ENCODE measurements at places on chromosomes 6 and 20.

GRCh38 chr6:14876778-14877613 is 368.9 kb upstream of the JARID2 start:
- DNase-seq: peak; percentile 61

- no peak for DNase-seq
These were observed 11.8 kb upstream of the GNRH2 start for GRCh38 chr20:3031524-3032147.

DNA sequence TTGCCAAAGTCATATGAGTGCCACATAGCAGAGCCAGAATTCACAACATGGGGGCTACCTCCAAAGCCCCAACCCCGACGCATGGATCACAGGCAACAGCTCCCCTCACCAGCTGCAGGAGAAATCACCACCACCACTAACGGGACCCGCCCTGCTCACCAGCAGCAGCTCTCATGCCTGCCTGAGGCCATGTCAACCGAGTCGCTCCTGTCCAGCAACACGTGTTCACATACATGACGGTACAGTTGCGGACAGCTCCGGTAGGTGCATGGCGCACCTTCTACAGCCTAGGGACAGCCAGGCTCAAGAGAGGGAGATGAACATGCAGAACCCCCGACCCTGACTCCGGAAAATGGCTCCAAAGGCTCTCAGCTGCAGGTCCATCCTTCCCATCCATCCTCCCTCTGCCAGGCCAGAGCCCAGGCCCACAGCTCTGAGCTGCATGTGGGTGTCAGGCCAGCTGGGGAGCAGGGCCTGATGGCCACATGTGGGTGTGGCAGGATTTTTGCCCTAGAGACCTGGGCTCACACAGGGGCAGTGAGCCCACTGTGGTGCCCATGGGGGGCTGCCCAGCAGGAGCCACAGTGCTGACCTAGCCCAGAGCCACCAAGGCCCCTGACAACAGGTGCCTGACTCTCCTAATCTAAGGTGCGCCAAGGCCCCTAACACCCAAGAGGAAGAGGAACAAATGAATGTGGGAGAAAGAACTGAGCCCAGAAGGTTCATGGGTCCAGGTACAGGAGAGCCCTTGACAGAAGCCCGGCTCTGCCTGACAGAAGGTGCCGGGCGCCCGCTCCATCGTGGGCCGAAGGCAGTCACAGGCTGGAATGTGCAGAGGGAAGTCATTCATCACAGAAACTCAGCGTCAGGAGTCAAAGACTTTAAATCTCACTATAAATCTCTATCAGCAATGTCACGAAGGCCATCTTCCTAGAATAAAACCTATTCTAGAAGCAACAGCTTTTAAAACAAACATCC is 10.5 kb downstream of the RPS6KA2 start:
- DNase-seq: no peak

DNA sequence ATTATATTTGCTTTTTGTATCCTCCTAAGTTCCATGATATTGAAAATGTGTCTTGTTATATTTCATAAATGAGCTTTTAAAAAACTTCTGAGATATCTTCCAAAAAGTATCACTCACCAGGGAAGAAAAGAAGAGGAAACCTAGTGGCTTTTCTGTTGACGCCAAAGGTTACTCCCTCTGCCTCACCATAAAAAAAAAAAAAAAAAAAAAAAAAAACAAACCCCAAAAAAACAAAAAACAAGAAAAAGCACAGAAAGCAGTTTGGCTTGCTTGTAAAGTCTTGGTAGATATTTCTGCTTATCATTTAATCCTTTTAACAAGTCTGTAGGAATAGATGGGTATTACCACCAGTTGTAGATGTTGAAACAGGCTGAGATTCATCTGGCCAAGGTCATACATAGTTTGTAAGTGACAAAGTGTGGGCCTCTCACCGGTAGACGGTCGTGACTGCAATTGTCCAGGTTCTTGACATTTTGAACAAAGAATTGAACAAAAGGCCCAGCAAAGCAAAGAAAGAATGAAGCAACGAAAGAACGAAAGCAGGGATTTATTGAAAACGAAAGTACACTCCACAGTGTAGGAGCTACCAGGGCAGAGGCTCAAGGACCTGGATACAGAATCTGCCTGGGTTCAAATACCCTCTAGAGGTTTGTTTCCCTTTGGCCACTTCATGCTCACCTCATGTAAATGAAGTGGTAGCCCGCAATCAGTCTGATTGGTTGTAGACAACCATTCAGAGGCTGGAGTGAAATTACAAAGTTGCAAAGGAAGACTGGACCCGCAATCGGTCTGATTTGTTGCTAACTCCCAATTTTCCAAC is 11.6 kb upstream of the ELOVL5 start:
- no peak for DNase-seq

DNA sequence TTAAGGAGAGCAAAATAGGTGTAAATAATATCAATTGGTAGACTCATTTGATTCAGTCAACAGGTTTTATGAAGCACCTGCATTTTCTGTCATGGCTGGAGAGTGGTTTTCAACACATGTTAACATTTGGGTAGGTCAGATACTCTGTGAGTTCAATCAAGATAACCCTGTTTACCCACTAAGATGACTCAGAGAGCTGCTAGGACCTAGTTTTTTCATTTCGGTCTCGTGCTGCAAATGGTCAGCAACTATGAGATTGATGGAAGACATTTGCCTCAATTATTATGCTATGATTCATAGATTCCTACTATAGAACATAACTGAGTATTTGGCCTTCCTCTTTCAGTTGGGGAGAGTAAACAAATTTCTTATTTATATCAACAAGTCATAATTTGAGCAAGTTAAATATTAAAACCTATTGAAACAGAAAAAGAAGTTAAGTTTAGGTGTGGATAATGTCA is 391.4 kb upstream of the CITED2 start:
- DNase-seq: no peak

DNA sequence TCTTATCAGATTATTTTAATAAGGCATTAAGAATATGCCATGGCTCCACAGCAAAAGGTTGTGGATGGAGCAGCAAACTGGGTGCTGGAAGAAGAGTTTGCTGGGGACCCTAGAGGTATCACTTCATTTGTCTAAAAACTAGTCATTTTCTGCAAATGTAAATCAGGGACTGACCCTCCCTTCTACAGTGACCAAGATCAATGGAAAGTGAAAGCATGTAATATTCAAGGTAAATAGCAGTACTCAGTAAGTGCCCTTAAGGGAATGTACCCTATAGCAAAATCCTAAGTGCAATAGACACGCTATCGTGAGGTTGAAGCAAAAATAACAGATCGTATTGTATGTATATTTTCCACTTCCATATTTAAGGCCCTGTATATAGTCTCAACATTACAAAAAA is 38.7 kb downstream of the TRDN start:
- no peak for DNase-seq

GRCh38 chr6:52995913-52996645 is 995 bp upstream of the GSTA4 start:
- DNase-seq: no peak

- no peak for DNase-seq
These were observed 44.3 kb downstream of the TENT5A start for GRCh38 chr6:81708113-81708699.

DNA sequence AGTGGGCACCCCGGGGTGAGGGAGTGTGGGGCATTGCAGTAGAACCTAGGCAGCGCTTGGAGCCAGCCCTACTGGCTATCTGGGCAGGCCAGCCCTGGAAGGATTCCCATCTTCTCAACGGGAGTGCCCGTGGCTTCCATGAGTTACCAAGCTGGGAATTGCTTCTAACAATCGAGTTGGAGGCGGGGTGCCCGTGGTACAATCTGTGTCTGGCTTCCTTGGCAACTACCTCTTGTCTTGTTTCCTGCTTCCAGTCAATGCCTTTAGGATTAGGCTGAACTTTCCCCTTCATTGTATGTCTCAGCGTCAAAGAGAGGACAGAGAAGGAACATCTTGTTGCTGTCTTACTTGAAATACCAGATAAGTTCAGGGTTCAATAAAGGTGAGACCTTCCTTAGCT is 33.3 kb downstream of the PPP1R14C start:
- no peak for DNase-seq

GRCh38 chr6:26064619-26065257 is 22.5 kb upstream of the HFE start:
- no peak for DNase-seq

DNA sequence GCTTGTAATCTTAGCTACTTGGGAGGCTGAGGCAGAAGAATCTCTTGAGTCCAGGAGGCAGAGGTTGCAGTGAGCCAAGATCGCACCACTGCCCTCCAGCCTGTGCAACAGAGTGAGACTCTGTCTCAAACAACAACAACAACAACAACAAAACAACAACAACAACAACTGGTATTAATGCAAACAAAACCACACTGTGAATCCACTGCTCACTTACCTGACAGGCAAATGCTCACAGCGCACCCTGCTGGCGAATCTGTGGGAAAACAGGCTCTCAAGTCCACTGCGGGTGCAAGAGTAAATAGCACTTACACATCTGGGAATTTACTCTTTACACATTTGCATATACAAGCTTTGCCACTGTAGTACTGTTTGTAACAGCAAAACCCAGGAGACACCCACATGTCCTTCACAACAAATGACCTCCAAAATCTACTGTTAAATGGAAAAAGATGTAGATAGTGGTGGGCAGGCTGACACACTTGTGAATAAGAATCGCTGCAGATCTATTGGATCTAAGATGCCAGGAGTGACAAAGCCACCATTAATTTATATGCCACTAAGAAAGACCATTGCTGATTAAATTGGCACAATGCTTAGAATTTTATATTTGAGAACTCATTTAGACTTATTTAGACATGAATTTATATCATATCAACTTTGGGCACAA is 29.3 kb downstream of the NSFL1C start:
- peak; percentile 47 for DNase-seq

DNA sequence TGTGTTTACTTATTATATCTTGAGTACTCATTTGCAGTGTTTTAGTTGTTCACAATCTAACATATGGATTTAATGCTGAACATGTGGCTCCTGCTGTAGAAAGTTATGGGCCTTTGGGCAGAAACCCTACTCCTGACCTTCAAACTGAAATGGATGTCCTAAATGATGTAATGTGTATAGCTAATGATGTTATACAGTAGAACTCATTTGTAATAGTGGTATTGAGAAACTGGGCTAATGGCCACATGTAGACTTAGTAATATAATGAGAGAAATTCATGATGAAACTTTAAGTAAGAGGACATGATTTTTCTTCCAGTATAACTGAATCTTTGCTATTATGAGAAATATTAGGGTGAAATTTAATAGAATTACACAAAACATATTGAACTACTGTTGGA is 121.3 kb upstream of the PTPRK start:
- DNase-seq: no peak

- DNase-seq: no peak
These were observed 135.3 kb upstream of the BMP2 start for GRCh38 chr20:6632187-6632586.

GRCh38 chr6:7392402-7392801 is 2.8 kb downstream of the RIOK1 start:
- DNase-seq: no peak

DNA sequence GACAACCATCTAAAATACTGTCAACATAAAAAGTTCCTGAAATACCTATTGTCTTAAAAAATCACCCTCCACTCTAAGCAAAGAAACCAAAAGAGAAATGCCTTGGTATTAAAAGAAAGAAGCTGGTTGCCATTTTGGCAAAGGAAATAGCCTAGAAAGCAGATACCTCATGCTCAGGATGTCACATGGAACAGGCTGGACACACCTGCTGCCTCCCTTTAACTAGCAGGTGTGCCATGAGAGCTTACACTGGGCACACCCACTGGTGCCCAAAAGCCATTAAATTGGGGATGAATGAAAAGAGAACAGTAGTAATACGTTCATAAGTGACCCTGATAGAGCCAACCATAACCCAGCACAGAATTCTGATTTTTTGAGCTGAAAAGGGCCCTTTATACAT is 1.5 kb downstream of the SLC23A2 start:
- DNase-seq: no peak

GRCh38 chr6:30399390-30400058 is 54.6 kb downstream of the RPP21 start:
- DNase-seq: no peak

DNA sequence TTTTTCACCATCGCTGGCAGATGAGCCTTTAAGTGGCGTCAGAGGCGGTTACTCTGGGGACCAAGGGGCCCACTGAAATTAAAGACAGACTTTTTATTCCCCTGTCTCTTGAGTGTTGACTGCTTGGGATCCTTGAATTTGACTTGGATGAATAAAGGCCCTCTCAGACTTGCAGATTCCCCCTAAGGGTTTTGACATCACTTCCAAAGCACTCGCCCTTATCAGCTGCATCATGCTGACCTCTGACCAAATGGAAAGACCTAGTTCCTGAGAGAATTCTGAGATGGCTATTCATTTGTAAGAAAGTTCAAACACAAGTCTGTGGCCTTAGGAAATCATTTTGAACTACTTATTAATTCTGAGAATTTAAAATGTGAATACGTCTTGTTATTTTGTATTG is 13.5 kb upstream of the MOXD1 start:
- no peak for DNase-seq

GRCh38 chr6:90369024-90369519 is 72.4 kb upstream of the BACH2 start:
- DNase-seq: peak; percentile 99

DNA sequence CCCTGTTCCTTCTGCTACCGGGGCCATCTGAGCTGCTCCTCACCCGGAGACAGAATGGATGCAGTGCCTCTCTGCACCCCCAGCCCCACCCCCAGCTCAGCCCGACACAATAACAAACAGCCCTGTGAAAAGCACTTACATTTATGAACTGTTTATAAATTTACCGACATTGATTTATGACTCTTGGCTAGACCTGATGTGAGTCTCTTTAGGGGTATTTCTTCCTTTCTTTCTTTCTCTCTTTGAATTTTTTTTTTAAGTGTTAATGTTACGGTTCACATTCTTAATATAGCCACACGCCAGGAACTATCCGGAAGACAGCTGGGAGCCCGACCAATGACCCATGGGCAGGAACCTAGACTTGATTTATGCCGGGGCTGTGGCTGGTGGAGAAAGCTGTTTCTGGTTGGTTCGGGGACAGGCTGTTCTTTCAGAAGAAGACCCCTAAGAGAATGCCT is 266.3 kb downstream of the CDC5L start:
- DNase-seq: no peak

GRCh38 chr6:82385961-82386360 is 22.3 kb downstream of the TPBG start:
- no peak for DNase-seq

DNA sequence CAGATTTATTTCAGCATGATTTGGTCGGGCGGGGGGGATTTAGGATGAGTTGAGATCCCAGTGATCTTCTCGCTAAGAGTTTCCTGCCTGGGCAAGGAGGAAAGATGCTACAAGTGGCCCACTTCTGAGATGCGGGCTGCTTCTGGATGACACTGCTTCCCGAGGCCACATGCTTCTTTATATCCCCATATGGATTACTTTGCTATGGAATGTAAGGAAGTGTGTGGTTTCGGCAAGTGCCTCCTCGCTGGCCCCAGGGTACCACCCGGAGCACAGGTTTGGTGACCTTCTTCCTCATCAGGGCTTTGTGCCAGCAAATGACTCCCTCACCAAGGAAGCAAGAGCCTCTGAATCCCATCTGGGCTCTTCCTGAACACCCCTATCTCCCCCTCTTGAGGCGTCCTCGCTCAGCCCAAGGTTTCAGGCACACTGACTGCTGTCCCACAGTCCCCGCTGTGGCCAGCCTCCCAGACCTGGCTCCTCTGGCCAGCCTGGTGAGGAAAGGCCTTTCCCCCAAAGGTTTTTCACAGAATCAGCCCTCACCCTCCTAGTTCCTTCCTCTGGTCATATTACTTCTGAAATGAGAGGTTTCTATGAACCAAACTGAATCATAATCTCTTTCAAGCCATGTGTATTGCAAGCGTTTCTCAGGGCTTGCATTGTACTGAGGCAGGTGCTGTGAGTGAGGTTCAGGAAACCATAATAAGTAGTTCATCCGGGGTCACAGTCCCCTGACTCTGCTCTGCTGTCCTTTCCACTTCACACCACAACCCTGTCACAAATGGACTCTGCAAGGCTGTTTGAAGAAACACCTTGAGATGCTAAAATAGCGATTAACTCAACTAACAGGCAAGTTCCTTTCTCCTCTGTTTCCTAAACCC is 41.7 kb upstream of the IL17A start:
- no peak for DNase-seq

Measured in GM04504 (cell line).